Cardiac fibroblast (primary cell): ENCODE measurements at places on chromosomes 16 and 17.

DNA sequence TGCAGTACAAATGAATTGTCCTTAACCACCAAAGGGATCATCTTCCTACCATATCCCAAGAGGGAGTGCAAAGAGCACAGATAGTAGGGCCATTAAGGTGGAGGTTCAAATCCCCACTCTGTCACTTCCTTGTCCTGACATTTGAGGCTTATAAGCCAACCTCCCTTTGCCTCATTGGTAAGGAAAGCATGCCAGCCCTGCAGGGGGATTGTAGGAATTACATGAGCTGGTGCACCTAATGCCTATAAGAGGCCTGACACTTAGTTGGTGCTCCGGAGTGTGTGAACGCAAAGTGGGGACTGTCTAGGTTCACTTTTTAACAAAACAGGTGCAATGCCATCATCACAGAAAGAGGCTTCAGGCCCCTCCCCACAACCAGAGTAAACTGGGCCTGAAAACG lies 374.4 kb downstream of the SNX29 start:
- DNase-seq: no peak

DNA sequence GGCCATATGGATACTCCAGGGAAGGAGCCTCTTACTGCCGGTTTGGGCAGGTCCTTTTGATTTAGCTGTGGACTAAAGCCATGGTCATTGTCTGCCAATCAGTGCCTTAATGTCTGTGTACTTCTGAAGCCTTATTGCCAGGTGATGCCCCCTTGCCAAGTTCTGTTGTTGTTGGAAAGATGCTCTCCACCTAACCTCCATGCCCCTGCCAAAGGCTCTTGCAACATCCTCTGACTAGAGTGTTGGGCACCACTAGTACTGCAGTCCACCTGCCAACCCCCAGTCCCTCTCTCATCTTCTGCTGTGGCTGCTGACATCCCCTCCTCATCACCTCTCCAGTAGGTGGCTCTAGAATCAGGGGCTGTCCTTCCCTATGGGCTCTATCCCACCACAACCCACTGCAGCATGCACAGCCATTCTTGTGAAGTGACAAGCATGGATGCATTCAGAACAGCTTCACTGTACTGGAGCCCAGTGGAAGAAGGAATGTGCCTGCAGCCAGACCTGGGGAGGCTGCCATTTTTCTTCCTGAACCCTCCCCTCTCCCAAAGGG lies 375.3 kb upstream of the CDH5 start:
- no peak for DNase-seq

- DNase-seq: peak; percentile 17
These were observed 11.6 kb upstream of the STRADA start for GRCh38 chr17:63753215-63753614.

DNA sequence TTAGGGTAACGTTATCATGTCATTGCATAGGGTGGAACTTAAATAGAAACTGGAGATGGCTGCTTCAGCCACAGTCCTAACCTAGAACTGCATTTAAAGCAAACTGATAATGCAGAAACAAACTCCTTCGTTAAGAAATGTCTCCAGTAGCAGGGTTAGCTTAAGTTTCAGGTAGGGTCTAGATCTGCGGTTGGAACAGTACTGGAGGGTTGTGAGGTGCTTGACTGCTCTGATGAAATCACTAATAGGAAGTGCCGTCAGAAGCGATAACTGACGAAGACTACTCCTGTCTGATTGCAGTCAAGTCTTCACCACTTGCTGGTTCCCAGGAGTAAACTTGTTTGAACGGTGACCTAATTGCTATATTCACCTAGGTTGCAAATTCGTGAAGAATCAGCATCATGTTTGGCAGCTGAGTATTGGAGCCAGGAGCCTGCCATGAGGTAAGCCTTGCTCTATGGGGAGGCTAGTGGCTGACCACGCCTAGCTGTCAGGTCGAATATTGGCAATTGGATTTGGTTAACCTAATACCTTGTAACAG lies 24.5 kb downstream of the TRPV2 start:
- peak; percentile 39 for DNase-seq

- DNase-seq: no peak
These were observed 122.0 kb downstream of the COPRS start for GRCh38 chr17:31736855-31737625.

DNA sequence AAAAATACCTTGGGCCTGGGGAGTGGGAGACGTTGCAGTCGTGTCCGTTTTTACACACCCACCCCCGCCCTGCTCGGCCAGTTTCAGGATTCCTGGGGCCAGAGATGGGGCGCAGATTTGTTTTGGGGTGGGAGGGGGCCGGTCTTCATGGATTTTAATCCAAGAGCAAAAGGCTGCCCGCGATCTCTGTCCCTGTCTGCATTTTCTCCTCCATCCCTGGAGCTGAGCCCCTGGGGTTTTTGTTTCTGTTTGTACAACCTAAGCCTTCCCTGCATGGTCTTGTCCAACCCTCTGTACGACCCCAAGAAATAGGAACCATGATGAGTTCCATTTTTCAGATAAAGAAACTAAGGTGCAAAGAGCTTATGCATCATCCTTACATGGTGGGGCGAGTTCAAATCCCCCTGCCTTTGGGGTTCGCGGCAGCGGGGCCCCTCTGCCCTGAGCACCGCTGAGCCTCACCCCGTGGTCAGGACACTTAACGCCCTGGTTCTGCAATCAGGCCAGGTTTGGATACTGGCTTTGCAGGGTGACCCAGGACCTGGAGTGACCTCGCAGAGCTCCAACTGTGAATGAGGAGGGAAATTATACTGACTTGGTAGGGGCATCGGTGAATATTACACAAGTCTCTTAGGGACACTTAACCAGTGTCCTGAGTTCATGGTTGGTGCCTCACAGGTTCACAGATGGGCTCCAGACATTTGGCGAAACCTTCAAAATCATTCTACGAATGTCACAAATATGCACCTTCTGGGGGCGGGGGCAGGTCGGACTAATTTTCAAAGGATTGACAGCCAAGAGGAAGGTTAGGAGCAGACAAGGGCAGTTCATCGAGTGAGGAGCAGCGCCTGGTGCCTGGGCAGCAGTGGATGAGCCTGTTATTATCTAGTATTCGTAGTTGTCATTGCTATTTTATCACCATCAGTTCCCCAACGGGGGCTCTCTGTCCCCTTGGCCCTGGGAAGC lies 4.1 kb upstream of the FOXF1 start:
- no peak for DNase-seq

- peak; percentile 61 for DNase-seq
These were observed 3.9 kb downstream of the TIMM22 start for GRCh38 chr17:1000597-1001461.

- peak; percentile 51 for DNase-seq
These were observed 48.0 kb downstream of the SHCBP1 start for GRCh38 chr16:46573008-46573833.

- no peak for DNase-seq
These were observed 5.3 kb upstream of the HAS3 start for GRCh38 chr16:69100071-69100691.

- DNase-seq: no peak
These were observed 671.1 kb downstream of the WWOX start for GRCh38 chr16:78770353-78771091.

DNA sequence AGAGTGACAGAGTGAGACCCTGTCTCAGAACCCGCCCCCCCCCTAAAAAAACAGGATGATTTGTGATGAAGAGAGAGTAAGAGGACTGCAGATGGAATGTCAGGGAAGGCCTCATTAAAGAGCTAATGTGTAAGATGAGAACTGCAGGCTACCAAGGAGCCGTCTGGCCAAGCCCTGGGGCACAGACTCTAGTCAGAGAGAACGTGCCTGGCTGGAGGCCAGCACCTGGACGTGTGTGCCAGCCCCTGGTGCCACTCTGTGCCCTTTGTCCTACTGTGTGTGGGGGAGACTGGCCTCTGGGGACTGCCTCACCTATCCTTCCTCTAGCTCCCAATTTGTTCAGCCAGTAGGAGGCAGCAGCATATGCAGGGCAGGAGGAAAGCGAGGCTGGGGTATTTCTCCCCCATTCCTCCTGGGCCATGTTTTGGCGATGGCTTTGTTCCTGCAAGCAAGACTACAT lies 37.1 kb downstream of the KNOP1 start:
- DNase-seq: no peak

DNA sequence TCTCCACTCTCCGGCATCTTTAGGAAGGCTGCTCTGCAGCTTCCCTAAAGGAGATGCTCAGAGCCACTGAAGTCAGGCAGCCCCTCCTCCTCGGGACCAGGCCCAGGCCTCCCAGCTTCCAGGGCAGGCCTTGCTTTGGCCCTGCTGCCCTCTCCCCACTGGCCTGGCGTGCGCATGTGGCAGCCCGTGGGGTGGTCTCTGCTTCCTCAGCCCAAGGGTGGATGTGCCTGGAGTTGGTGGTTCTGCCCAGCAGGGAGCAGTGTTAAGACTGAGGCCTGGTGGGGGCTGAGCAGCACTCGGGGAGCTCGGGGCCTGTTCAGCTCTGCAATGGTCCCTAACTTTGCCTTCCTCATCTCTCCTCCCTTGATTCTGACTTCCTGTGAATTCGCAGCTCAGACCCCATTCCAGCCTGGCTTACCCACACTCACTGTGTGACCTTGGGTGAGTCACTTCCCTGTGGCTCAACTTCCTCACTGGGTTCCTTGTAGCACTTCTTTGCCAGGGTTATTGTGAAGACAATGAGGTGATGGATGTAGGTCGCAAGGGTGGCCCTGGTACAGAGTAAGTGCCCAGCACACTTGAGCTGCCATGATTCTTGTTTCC lies 63.2 kb downstream of the NKD1 start:
- DNase-seq: peak; percentile 55

DNA sequence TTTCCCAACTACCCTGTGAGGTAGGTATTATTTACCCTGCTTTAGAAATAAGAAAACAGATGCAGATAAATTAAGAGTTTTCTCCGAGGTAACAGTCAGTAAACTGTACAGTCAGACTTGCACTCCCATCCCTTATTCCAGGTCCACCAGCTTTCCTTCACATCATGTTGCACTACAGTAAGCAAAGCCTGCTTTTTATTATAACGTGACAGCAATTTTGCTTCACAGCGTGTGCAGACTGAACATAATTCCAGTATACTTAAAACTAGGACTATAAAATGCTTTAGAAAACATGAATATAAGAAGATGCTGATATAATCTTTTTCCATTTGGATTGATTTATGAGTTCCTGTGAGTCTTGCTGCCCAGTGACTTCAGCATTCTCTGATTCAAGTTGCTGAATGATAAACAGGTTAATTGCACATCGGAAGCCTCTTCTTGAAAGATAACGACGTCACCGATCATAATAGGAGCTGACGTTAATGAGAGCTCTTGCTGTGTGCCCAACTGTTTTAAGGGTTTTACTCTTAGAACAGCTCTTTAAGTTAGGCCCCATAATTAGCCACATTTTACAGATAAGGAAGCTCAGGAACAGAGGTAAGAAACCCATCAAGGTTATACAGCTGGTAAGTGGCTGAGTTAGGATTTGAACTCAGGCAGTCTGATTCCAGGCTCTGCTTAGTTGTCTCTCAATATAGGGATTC lies 1.4 kb downstream of the LIG3 start:
- peak; percentile 23 for DNase-seq

GRCh38 chr16:88936556-88937205 lies 40.3 kb downstream of the CBFA2T3 start:
- no peak for DNase-seq

DNA sequence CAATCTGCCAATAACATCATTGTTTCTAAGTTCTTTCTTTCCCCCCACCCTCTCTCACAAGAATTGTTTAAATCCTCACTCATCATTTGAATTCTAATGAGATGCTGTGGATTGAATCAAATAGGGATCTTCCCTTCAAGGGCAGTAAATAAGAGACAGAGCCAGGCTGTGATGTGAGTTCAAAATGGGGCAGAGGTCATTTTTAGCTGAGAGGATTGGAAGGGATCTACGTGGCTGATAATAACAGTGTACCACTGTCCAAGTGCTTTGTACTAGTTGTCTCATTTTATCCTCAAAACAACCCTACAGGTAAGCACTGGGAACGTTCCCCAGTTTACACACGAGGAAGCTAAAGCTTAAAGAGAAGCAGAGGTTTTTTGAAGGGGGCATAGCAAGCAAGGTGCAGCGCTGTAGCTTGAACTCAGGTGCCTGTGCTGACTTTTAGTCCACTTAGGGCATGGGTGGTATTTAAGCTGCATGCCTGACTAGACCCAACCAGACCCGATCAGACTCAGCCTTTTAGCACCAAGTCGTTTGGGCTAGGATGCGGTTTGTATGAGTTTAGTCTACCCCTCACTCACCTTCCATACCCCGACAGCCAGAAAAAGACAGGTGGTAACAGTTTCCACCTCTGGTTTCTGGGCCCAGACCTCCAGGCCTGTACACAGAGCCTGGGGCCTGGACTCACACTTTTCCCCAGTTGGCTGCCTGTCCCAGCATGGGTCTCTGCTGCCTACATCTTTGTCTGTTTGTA lies 39.2 kb upstream of the CCR7 start:
- DNase-seq: no peak

DNA sequence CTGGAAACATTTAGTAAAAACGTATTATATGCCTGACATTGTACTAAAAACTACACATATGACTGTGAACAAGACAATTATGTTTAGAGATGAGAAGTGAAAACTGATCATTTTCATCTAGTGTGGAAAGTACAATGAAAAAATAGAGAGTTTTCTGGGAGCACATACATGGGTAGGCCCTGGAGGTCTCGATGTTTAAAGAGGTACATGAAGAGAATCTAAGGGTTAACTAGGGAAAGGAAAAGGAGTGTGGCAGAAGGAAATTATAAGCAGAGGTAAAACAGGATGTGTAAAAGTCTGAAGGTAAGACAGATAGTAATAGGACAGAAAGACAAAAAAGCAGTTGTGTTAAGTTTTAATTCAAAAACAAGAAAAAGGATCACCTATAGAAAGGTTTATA lies 113.7 kb downstream of the USP32 start:
- no peak for DNase-seq

DNA sequence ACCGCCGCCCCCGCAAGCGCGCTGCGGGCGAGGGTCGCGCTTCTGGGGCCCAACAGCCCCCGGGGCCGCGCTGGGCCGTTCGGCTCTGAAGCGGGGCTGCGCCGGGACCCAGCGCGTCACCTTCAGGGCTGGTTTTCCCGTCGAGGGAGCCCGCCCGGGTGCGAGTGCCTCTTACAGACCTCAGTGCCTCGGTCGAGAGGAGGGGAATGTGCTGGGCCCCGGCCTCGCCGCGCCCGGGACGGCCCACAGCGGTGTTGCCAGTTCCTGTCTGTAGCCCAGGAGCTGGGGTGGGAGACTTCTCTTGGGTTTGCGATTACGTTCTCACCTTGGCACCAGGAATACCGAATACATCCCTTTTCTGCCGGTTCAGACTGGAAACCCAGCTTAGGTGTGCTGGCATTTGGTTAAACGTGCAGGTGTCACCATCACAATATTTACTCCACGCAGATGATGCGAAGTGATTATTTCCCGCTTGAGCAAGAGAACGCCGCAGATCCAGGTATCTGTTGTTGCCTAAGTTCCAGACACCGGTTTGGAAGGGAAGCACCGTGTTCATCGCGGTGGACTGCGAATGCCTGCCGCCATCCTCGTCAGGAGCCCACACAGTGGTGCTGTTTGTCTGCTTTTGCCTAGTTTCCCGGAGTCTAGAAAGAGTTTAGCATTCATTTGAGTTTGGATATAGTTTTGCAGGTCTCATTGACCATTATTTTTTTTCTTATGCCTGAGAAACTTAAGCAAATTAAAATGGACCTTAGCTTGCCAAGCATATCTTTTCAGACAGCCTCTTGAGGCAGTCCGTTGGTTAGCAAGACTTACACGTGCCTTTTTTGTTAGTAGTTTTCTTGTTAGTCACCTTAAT lies 914 bp downstream of the MAP1LC3B start:
- peak; percentile 56 for DNase-seq

- DNase-seq: no peak
These were observed at the start of gene KRT222 for GRCh38 chr17:40664582-40665333. Gene KRT222, minus strand, starts transcription at chr17:40665177. Its CDS starts 78 bp downstream, at chr17:40665099.
